ENCODE measurements at places on chromosomes 2 and 18.
A peak's percentile ranks its signal among the peaks of the same experiment; 100 is the strongest.

GRCh38 chr2:136129601-136130000, 11.7 kb upstream of the CXCR4 start:
- no peak for DNase-seq

DNA sequence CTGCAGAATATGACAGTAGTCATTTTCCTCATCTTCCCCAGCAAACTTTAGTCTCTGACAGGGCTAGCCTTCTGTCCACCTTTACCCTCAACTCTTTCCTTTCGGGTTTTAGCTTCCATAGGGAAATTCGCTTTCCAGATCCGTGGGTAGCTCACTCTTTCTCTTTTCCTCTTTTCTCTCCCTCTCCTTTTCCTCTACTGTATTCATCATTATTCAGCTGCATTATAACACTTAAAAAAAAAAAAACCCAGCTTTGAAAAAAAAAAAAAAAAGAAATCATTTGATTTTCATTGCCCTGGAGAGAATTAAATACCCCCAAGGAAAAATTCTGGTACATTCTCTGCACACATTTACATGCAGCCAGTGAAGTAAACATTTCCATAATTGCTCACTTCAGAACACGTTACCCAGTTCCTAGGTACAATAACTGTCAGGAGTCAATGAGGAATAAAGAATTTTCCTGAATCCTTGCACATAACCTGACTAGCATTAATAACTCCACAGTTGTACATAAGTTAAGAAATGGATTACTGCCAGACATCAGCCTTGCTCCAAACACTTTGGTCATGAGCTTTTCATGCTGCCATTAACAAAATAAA, 63.5 kb downstream of the ZNF521 start:
- DNase-seq: no peak

DNA sequence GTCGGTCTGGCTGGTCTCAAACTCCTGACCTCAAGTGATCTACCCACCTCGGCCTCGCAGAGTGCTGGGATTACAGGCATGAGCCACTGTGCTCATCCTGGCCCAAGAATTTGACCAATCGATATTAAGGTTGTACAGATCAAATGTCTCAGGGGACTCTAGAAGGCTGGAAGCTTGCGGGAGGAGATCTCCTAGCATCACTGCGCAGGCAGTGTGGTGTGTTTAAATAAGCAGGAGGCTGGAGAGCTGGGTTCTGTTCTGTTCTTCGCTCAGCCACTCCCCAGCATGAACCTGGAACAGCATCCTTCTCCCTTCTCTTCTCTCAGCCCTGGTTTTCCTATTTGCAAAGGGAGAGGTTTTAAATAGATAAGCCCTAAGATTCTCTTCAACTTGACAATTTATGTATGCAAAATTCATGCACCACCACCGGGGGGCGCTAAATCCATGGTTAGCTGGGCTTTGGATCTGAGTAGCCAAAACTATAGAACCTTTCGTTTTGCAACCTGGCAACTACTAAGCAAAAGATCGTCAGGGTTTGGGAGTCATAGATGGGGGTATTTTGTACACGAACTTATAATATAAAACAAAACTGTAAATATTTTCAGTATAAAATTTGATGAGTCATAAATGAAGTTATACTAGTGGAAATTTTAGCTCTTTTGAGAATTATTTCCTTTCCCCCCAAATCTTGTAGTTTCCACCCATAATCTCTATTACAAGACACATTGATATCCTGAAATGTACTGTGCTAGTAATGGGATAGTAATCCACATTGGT, 60.6 kb downstream of the SLC16A14 start:
- DNase-seq: peak; percentile 38

- no peak for DNase-seq
Observed at GRCh38 chr18:3842844-3843243, 392.9 kb downstream of the TGIF1 start.

- no peak for DNase-seq
Observed at GRCh38 chr2:65800998-65801397, 368.6 kb upstream of the SPRED2 start.

GRCh38 chr2:159186462-159186861, 100.0 kb downstream of the WDSUB1 start:
- no peak for DNase-seq

- no peak for DNase-seq
Observed at GRCh38 chr2:226461981-226462380, 337.6 kb downstream of the IRS1 start.

DNA sequence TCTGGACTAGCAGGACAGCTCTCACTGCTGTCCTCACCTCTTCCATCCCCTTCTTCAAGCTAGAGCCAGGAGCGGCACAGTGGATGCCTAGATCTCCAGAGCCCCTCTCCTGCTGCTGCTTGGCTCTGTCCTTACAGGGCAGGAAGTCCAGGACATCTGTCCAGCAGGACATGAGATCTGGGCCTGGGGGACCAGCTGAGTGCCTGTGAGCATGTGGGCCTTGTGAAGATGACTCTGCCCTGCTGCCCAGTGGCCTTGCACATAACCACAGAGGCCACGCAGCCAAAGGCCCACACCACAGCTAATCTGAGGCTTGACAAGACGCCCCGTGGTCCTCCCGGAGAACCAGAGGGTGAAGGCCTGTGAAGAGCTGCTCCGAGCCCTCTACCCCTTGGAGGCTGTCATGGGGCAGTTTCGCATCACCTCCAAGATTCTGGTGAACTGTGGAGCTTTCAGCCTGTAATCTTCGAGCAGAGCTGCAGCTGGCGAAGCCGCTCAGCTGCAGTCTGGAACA, 516.7 kb upstream of the HS6ST1 start:
- DNase-seq: no peak

DNA sequence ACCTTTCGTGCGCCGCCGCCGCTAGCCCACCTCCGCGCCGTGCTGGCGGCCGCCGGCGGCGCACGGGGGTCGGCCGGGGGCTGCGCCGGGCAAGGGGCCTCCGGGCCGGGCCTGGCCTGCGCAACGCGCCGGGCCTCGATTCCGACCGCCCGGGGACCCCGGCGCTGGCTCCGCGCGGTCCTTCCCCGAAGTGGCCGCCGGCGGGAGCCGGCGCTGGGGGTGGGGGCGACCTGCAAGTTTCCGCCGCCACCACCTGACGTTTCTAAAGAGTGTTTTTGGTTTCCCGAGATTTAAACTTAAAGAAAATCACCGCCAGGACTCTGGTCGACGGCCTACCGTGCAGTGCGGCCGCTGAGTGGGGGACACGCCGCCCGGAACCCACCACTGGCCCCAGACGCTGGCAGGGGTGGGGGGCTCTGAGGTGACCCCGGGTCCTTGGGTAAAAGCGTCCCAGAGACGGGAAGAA, 3.8 kb upstream of the GATA6 start:
- DNase-seq: no peak

DNA sequence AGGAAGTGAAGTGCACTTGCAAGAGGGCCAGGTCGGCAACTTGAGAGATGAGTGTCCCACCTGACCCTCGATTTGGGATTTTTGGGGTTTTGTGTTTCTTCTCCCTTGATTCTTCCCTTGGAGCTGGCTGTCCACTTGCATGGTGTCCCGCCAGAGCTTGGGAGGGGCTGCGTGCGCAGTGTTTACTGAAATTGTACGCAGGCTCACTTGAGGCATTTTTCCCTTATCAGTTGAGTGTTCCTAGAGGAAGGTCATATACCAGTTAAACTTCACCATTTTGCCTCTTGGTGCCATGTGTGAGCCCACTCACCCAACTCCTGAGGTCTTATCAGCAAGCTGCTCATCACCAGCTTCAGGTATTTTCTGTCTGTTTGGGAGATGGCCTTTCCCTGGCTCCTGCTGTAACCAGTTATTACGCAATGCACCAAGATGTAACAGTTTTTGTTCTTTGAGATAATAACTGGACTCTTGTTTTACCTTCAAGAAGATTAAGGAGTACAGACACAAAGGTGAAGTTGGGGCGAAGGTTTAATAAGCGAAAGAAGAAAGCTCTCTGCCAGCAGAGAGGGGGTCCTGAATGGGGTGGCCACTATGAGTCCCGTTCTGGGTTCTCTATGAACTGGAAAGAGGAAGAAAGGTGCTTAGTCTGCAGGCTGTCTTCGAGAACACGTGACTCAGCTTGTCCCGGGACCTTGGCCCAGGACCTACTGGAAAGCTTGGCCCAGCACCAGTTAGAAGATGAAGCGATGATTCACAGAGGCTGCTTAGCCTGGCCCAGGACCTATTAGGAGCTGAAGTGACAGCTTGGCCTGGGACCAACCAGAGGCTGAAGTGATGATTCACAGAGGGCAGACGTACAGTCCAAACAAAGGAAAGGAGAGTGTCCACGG, 21.5 kb upstream of the TXNL4A start:
- no peak for DNase-seq

DNA sequence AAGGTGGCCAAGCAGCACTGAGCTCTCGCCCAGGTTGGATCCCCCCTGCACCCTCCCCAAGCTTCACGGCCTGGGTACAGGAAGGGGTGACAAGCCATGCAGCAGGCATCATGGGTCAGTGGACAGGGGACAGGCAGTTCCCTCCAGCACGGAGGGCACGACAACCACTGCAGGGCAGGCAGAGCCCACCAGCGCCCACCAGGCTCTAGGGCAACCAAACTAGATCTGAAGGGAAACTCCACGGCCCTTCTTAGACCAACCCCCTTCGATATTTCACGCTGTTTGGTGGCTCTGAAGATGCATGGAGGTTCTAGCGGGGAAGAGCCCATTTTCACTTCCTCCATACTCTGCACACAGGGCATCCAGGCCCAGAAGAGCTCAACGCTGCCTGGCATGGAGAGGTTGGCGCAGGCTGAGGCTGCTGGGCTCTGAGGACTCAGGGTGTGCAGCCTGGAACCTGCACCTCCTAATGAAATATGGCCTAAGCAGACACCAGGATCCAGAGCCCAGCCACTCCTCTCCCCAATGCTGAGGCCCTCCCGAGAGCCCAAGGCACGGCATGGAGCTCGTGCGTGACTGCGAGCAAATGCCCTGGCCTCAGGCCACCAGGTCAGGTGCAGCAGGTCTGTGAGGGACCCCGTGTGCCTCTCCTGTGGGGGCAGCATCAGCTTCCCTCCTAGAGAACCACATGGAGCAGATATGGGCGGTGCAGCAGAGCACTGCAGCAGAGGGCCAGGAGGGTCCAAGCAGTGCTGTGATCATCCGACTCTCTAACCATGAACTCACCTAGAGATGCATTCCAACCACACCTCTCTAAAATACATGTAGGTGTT, 8.7 kb upstream of the MTERF4 start:
- DNase-seq: no peak

DNA sequence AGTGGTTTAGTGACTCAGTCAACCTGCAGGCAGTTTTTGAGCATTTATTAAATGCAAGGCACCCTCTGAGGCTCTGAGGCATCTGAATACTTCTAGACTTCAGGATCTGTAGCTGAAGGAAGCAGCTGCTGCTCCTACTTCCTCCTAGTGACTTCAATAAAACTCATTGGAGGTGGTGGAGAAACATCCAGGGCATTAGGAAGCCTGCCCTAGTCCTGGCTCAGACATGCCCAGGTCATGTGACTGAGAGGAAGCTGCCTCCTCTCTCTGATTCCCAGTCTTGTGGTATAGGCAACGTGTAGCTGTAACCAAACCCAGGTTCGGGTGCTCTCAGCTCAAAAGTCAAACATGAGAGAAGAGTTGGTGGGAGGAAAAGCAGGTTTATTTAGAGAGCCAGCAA, 287.2 kb upstream of the GYPC start:
- no peak for DNase-seq

GRCh38 chr2:238697193-238698071, 150.5 kb upstream of the TWIST2 start:
- DNase-seq: no peak

GRCh38 chr18:35753306-35753910, 171.9 kb downstream of the GALNT1 start:
- no peak for DNase-seq

DNA sequence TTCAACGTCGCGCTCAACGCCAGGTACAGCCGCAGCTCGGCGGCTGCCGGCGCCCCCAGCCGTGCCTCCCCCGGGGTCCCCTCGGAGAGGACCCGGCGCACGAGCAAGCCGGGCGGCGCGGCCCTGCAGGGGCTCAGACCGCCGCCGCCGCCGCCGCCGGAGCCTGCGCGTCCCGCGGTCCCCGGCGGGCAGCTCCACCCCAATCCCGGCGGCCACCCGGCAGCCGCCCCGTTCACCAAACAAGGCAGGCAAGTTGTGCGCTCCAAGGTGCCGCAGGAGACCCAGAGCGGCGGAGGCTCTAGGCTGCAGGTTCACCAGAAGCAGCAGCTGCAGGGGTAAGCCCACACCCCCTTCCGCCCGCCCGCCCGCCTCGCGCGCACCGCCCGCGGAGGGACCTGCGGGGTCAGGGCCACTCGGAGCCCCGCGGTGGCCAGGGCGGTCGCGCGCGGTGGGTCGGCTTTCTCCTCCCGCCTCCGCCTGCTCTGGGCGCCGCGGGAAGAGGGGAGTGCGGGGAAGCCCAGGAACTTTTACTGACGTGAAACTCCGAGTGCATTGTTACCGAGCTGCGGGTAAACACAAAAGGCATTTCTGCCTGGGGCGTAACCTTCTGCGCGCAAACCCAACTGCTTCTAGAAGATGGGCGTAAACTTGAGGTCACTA, 861 bp downstream of the LTBP1 start:
- no peak for DNase-seq

GRCh38 chr2:158994920-158995676, 26.7 kb downstream of the TANC1 start:
- no peak for DNase-seq

DNA sequence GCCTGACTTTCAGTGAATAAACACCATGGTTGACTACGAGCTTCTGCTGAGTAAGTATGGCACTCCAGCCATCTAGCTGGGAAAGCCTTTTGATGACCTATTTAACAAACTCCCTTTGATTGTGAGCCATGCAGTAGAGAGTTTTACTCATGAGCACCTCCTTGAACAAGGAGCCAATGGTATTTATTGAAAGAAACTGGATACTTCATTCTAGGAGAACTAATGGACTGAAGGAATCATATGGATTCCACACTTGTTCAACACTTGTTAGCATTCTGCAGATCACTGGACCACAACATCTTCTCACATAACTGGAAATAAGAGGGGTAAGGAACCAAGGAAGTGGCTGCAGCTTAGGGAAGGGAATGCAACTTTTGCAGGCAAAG, 320.9 kb upstream of the ETAA1 start:
- DNase-seq: no peak

- no peak for DNase-seq
Observed at GRCh38 chr2:211690736-211691135, 847.9 kb downstream of the ERBB4 start.

- no peak for DNase-seq
Observed at GRCh38 chr2:101807242-101807641, 109.7 kb downstream of the MAP4K4 start.

- DNase-seq: no peak
Observed at GRCh38 chr18:64100116-64100922, 48.6 kb downstream of the LINC00305 start.

GRCh38 chr2:235135990-235136561, 184.3 kb downstream of the SH3BP4 start:
- no peak for DNase-seq

- no peak for DNase-seq
Observed at GRCh38 chr18:7579176-7579917, 12.2 kb downstream of the PTPRM start.

DNA sequence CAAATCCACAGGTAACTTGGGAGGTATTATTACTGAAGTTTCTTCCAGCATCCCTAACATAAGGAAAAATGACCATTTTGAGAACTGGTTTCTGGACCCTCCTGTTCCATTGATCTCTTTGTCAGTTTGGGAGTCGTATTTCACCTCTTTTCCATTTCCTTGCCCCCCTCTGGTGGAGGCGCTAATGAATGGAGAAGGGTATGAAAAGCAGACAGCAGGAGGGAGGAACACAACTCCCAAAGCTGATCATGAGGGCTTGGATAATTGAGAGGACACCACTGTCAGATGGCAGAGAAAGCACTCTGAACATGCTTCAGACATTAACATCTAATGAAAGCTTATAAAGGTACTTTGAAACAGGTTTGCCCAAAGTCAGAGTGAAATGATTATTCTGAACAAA, 56.6 kb upstream of the TLK1 start:
- no peak for DNase-seq
